ENCODE measurements at places on chromosomes 1 and 21. TPM values are rescaled to one million over a fixed set of nuclear protein-coding genes. Genes with fewer than 3 reads are reported as not detected.

SCMH1 gene
- 83.6 TPM for total RNA-seq

SNRPE gene
- total RNA-seq, result 77.1 TPM

EDN2 gene
- total RNA-seq, result not detected

MANEAL gene
- 31.6 TPM for total RNA-seq

WNT3A gene
- total RNA-seq, result not detected

- DNase-seq, result no peak
These were observed 15.1 kb downstream of the MIIP start for GRCh38 chr1:12034381-12034801.

DNA sequence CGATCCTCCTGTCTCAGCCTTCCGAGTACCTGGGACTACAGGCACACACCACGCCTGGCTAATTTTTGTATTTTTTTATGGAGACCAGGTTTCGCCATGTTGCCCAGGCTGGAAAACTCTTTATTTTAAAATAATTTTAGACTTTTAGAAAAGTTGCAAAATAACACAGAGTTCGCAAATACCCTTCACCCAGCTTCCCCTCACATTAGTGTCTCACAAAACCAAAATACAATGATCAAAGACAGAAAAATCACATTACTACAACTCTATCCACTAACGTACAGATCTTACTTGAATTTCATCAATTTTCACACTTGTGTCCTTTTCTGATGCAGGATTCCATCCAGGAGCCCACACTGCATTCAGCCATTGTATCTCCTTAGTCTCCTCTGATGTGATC is 58.8 kb upstream of the ERRFI1 start:
- no peak for DNase-seq

- no peak for DNase-seq
These were observed 1.5 kb upstream of the MXRA8 start for GRCh38 chr1:1359664-1360468.

GRCh38 chr1:208251015-208251414 is 6.8 kb upstream of the PLXNA2 start:
- DNase-seq, result no peak

DNA sequence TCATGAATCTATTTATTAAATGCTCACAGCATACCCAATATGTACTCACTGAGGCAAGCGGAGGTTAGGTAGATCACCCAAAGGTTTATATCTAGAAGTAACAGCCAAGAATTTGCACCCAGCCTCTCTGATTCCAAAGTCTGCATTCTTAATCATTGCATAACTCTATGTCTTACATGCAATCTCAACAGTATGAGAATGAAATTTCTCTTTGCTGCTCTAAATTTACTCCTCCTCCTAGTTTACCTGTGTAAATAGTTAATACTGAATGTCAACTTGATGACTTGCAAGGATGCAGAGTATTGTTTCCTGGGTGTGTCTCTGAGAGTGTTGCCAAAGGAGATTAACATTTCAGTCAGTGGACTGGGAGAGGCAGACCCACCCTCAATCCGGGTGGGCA is 840.6 kb downstream of the BRINP3 start:
- no peak for DNase-seq

DNA sequence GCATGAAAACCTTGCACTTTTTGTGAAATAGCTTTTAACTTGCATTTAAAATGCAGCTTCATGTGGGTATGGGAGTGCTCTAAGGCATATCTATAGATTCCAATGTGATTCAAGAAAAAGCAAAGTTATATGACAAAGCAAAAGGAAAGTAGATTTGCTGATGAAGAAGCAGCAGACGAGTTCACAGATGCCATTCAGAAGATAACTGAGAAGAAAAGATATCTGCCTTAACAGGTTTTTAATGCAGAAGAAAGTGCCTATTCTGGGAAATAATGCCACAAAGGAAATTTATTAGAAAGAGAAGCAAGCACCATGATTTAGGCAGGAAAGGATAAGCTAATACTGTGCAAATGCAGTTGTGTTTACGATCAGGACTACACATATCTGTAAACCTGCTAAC is 68.1 kb downstream of the PHTF1 start:
- DNase-seq, result no peak

DNA sequence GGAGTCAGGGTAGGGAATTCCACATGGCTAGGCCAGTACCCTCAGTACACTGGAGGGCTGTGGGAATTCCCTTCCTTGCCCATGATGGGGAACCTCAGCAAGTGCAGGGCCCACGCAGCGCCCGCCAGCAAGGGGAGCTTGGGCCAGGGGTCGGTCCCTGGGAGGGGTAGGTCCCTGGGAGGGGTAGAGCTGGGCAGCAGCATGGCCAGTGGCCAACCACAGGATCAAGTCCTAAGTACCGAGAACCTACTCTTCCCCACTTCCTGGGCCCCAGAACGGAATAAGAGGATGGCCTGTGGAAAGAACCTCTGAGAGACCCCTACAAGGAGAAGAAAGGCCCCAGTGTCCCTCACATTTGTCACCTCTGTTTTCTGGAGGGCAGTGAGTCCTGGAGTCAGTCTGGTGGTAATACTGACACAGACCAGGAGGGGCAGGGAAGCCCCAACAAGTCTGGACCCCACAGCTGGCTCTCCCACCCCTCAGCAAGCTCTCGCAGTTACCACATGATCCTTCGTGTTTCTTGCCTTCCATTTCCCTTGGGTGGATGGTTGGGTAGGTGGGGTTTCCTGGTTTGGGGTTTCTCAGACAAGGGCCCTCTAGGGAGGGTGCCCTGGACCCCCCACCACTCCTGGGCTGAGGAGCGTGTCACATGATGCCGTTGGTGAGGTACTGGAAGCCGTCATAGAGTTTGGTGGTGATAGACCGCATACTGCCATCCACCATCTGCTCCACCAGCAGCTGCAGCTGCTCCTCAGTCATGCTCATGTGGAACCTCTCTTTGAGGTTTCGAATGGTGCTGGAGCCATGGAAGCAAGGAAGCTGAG is 10.3 kb downstream of the ZNF687 start:
- DNase-seq, result no peak

DNA sequence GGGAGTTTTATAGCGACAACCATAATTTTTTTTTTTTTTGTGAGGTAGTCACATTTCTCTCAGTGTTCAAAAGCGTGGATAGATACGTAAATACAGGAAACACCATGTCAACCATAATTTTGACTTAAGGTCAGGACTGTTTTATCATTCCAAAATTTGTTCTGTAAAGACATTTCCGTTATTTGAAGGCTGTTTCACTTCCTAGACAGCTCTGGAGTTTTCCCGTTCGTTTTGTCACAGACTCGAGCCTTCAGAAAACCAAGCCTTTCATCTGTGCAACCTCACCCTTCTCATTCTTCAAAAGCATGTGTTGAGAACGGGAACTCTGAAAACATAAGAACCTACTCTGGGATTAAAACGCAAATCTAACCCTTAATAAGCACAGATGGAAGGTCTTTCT is 17.9 kb downstream of the SIM2 start:
- no peak for DNase-seq

DNA sequence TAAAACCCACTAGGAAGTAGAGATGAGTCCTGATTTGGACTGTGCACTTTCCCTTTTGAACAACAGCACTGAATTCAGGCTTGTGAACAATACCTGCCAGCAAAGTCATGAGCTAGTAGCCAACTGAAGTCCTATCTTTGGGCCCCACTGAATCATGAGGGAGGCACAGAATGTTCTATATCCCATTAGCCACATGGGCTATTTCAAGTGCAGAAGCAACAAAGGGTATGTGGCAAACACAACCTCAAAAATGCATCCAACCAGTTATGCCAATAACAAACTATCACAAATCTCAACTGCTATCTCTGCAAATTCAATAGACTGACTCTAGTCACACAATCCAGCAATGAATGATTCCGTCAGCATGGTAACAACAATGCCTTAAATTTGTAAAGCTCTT is 276.0 kb downstream of the MRPL39 start:
- DNase-seq, result no peak

DNA sequence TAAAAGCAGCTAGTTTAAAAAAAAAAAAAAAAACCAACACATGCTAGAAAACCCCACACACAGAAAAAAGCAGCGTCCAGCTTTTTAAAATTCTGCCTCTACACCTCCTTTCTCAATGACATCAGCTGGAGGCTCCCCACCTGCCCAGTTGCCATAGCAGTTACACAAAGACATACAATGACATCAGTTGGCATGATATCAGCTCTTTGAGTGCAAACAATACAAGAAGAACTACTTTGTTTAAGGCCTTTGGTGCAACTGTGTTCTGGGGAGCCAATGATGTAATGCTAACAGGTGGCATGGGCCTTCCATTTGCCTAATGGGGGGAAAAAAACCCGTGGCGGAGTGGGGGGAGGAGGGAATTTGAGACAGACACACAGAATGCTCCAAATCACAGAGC is 32.9 kb downstream of the DUSP10 start:
- peak; percentile 43 for DNase-seq

DNA sequence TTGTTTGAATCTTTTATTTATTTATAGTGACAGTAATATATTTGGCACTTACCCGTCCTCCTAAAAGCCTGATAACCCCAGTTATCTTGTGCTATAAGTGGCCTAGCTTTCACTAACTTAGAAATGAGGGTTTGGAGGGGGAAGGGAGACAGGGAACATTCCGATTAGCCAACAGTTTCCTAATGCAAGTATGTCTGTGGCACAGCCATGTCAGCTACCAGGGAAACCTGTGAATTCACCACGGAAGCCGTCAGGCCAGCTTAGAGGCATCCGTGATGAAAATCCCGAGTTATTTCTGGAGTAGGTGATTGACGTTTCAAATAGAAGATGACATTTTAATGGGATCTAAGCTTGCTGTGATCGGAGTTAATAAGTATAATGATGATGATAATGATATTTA is 39.4 kb upstream of the BCL10 start:
- DNase-seq, result no peak

DNA sequence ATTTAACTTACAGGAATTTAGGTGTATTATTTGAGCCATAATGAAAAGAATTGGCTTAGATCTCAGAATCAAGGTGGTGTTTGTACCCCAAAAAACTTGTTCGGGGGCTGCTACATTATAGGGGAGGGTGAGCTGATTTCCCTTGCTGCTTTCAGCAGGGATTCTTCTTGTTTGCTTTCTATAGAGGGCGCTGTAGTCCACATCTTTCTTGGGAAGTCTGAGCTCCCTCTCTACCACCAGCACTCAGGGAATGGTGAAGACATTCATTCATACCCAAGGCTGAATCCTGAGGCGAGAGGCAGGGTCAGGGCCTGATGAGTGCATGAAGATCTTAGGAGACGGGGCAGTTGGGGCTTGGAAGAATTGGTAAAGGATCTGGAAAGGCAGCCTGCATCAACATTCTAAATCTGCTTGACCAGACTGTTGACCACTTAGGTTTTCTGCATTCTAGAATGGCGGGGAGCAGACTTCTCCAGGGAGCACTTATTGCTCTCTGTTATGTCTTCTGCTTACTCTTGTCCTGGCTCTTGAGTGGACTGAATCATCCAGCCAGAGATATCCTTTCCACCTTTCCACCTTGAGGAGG is 18.9 kb downstream of the SPATA46 start:
- peak; percentile 90 for DNase-seq

GRCh38 chr1:62462370-62462769 is 25.5 kb downstream of the USP1 start:
- no peak for DNase-seq

GRCh38 chr1:16151196-16151994 is 4.5 kb downstream of the EPHA2 start:
- DNase-seq, result no peak
